ENCODE measurements at places on chromosomes 2 and 18.

DNA sequence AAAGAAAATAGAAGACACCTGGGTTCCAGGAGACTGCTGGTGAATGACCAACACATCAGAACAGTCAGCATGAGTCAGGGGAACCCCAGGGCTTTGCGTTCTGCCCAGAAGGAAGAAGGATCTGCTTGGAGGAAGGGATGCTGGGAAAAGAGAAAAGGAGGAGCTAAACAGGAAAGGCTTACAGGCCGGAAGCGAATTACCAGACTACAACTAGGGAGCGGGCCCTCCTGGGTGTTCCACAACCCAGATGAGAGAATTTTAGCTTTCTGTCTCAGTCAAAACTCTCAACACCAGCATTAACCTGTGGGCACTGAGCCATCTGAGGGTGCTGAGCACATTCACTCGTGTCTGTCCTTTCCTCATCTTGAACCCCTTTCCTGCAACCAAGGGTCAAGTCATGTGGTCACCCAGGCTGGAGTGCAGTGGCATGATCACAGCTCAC, 19.2 kb downstream of the CDC42EP3 start:
- no peak for DNase-seq

DNA sequence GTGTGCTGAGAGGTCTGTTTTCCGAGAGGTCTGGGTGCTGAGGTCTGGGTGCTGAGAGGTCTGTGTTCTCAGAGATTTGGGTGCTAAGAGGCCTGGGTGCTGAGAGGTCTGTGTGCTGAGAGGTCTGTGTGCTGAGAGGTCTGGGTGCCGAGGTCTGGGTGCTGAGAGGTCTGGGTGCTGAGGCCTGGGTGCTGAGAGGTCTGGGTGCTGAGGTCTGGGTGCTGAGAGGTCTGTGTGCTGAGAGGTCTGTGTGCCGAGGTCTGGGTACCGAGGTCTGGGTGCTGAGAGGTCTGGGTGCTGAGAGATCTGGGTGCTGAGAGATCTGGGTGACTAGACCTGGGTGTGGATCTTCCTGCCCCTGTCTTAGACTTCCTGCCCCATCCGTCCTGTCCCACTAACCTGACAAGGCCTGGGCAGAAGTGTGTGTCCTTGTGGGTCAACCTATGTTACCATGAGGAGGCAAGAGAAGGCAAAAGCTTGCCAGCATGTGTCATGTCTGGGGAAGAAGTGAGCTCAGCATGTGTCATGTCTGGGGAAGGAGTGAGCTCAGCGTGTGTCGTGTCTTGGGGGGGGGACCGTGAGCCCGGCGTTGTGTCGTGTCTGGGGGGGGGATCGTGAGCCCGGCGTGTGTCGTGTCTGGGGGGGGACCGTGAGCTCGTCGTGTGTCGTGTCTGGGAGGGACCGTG, 69.3 kb downstream of the KCNG2 start:
- DNase-seq: no peak

DNA sequence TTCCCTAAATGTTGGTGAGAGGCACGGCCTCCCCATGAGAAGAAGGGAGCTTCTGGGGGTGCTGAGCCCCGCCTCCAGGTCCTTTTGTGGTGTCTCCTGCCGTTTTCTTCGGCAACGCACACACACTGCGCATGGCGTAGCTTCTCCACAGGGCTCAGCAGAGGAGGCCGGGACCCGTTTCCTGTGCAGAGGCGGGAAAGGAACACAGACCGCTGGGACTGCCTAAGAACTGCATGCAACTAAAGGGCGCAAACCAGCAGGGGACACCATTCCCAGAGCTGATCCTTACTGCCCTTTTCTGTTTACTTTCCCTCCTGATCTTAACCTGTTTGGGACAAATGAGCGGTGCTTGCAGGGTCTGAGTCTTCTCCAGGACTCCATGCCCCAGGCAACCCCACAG, 90.3 kb upstream of the CAPN13 start:
- DNase-seq: no peak

DNA sequence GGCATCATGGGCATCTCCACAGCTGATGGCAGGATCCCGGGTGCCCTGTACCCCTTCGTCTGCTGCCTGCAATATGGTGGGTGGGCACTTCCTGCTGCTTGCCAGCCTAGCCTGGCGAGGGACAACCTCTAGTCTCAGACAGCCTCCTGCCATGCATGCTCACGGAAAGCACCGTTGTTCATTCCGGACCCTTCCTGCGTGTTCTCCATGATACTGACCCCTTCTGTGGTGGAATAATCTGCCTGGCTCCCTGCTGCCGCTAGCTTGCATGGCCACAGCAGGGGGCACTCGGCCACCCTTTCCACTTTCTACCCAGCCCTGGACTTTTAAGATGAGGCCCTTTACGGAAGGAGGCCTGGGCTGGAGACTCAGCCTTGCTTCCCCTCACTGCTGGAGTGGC, 12.0 kb downstream of the PCARE start:
- DNase-seq: no peak

DNA sequence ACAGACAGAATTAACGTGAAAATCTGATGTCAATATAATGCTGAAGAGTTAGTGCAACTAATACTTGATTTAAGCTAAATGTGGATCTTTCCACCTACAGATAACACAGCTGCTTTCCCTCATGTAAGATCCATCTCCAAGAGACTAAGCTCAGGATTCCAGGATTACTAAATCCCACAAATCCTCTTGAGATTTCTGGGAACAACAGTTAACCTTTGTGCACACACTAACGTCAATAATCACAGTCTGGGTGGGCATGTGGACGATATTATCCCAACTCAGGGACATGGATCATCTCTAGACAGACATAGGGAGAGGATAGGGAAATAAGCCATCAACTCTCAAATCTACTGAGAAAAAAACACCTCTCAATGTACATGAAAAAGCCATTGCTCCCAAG, 432.6 kb downstream of the SATB2 start:
- DNase-seq: no peak

DNA sequence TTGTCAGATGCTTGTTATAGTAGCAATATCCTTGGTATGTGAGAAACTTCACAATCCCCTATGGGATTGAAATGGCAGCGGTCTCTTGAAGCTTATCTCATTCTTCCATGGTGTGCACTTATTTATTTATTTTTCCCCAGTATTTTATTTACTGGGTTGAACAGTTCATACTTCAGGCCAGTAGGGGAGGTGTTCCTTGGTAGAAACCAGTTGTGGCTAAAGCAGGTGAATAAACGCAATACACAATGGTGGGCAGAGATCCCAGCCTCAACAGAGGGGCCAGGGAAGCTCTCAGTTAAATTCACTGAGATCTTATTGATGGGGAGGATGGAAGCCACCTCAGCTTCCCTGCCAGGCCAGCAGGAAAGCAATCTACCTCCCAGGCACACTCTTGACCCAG, 93.7 kb upstream of the SRD5A2 start:
- DNase-seq: no peak

DNA sequence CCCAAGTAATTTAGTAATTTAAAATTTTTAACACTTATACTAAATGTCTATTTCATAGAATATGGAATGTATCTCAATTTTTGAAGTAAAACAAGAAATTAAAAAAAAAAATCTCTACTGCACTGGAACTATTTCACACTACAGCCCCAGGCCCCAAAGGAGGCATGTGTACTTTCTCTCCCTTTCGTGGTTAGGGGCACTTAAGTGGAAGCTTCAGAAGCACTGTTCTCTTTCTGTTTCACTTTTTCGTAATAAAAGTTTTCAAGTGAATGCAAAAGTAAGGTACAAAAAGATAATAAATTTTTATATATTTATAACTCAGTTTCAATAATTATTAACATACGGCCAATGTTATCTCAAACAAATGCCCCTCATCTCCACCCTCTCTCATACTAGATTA, 123.8 kb upstream of the STON1 start:
- DNase-seq: no peak

DNA sequence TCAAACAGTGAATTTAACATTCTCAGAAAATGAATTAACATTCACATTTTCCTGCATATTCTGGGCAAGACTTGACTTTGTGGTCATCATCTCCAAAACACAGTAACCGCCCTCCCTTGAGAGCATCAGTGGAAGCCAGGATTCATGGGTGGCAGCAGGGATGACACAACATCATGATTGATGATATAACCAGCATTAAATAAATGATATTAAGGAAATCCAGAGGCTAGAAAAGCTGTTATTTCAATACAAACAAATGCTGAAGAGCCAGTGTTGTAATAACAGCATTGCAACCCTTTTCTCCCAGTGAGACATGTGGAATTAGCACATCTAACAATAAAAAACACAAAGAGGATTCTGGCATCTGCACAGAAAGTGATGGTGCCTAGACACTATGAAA, 41.1 kb downstream of the CDC42EP3 start:
- no peak for DNase-seq

DNA sequence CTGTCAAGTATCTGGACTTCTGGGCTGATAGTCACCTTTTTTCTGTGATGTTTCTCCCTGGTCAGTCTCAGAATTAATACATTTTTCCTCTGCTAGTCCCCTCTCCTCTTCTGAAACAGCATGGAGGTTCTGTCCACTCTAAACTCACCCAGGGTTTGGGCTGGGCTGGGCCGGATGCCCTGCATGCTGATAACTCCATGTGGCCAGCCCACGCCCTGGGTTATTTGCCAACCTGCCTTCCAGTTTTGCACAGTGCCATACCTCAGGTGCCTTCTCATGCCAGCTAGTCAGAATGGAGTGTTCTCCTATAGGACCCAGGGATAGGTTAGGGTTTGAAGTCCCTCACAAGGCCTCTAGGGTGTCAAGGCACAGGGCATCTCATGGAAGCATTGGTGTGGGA, 32.2 kb downstream of the MEX3C start:
- no peak for DNase-seq

- DNase-seq: no peak
These were observed 45.3 kb downstream of the LRPPRC start for GRCh38 chr2:43950383-43951008.

GRCh38 chr2:53209679-53210458, 557.7 kb upstream of the CHAC2 start:
- no peak for DNase-seq

- no peak for DNase-seq
These were observed 51.7 kb downstream of the TGOLN2 start for GRCh38 chr2:85275984-85276540.

GRCh38 chr2:240319221-240319854, 116.1 kb upstream of the GPC1 start:
- DNase-seq: no peak

DNA sequence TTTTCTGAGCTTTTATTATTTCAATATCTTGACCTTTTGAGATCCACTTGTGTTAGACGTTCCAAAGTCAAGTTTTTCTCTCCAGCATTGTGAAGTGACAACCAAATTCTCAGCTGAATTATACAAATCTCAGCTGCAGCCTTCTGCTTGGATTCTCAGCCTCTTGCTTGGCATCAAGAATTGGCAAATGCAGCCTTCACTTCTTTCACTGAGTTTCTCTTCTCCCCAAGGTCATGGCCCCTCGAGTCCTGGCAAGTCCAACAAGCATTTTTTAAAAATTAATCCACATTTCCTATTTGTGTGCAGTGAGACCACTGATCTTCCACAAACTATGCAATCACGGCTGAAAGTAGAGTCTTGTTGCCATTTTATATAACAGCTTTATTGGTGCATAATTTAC, 23.4 kb upstream of the SMIM21 start:
- no peak for DNase-seq

DNA sequence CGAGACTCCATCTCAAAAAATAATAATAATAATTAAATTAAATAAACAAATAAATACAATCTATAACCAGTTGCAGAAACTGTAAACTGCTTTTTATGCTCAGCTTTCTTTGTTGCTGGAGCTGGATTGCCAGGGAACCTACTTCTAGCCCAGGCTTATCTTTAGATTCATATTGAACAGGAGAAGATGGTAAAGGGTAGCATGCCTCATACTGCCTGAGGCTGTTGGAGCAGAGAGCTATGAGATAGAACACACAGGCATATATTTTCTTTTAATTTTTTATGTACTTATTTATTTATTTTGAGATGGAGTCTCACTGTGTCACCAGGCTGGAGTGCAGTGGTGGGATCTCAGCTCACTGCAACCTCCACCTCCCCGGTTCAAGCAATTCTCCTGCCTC, 28.7 kb upstream of the EML4 start:
- no peak for DNase-seq

DNA sequence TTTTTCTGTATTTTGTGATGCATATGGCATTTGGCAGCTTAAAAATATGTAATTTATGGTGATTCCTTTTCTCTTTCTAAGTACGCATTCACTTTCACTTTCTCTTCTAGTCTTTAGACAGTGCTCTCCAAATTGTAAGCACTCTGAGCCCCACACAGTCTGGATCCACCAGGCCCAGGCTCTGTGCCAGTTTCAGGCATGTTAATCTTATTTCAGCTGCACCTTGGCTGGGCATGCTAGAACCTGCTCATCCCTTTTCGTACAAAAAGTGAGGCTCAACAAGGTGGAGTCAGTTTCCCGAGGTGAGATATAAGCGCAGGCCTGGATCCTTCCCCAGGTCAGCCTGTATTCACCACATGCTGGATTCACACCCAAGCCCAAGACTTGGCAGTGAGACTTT, 203.9 kb downstream of the MTX2 start:
- no peak for DNase-seq

GRCh38 chr2:53087262-53087873, 680.2 kb upstream of the CHAC2 start:
- DNase-seq: no peak

- no peak for DNase-seq
These were observed 259.8 kb upstream of the CCDC68 start for GRCh38 chr18:55219059-55219458.

DNA sequence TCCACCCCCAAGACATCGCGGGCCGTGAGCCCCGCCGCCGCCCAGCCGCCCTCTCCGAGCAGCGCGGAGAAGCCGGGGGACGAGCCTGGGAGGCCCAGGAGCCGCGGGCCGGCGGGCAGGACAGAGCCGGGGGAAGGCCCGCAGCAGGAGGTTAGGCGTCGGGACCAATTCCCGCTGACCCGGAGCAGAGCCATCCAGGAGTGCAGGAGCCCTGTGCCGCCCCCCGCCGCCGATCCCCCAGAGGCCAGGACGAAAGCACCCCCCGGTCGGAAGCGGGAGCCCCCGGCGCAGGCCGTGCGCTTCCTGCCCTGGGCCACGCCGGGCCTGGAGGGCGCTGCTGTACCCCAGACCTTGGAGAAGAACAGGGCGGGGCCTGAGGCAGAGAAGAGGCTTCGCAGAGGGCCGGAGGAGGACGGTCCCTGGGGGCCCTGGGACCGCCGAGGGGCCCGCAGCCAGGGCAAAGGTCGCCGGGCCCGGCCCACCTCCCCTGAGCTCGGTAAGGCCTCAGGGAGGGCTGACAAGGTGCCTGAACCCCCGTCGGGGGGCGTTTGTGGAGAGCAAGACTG, 14.2 kb downstream of the SPEG start:
- DNase-seq: no peak

DNA sequence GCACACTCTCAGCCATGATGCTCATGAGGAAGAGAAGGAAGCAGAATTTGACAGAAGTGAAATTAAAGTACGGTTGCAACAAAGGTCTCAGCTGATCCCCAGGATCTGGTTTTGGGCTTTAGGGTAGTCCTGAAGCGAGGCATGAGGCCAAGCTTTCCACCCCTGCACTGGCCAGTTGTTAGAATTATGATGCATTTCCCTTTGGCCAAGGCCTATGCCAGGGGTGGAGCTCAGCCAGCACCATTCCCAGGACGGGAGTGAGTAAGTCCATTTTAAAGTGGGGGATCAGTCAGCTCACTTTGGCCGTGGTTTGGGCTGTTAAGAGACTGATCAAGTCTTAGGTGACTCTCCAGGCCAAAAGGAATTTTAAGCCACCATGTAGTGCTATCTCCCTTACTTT, 314.5 kb upstream of the MMADHC start:
- DNase-seq: no peak
